Renal pelvis (tissue), 12 donors: ENCODE measurements at places on chromosomes 6 and 20. TPM values are rescaled to one million over a fixed set of nuclear protein-coding genes. Genes with fewer than 3 reads are reported as not detected.

KCNK5 gene
- 10.7 TPM for polyA plus RNA-seq

PLG gene
- polyA plus RNA-seq: 14.2 TPM

PSORS1C1 gene
- not detected for polyA plus RNA-seq

FAM184A gene
- polyA plus RNA-seq: 6.9 TPM

GTSF1L gene
- polyA plus RNA-seq: not detected

LAMA4 gene
- 77.4 TPM for polyA plus RNA-seq

NKAPL gene
- 2.6 TPM for polyA plus RNA-seq

DNA sequence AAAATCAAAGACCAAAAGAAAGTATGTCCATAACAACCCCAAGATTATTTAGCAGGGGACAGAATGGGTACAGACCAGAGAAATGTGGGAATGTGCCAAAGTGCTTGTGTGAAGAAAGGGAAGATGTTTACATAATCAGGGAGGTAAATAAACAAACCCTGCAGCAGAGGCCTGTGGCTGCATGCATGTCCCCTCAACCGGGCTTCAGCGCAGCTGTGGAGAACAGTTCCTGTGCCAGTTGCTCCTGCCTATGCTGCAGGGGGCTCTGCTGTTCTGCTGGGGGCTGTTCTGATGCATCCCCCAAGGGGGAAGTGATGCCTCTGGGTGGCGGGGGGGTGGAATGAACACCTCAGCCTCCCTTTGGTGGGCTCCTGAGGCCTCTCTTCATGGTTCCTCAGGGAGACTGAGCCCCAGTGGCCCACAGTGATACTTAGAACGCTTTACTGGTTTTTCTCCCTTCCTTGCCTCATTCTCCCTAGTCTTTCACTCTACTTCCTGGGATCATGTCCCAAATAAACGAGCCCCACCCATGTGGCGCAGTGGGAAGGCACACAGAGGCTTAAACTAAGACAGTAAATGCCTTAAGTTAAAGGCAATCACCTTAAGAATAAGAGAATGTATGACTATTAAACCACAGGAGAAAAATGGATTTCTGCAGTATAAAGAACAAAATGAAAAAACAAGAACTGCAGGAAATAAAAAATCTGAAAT, 23.0 kb downstream of the RAB23 start:
- no peak for DNase-seq

DNA sequence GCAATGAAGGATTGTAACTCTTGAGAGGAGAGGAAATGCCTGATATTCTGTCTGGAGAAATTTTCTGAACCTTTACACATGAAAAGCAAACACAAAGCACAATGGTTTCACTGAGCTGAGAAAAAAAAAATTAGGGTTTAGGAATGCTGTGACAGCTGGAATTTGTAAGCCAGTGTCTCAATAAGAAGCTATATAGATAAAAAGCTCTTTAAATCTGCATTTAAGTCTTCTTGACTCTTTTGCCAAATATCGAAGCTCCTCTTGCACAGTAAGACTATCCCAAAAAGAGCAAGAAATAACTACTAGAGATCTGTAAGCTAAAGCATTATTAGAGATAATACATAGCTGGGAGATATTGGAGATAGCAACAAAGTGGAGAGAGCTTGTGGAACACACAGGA, 1334.0 kb upstream of the CITED2 start:
- DNase-seq: no peak

- no peak for DNase-seq
Measured at GRCh38 chr6:28425944-28426541, 17.2 kb downstream of the ZSCAN23 start.

DNA sequence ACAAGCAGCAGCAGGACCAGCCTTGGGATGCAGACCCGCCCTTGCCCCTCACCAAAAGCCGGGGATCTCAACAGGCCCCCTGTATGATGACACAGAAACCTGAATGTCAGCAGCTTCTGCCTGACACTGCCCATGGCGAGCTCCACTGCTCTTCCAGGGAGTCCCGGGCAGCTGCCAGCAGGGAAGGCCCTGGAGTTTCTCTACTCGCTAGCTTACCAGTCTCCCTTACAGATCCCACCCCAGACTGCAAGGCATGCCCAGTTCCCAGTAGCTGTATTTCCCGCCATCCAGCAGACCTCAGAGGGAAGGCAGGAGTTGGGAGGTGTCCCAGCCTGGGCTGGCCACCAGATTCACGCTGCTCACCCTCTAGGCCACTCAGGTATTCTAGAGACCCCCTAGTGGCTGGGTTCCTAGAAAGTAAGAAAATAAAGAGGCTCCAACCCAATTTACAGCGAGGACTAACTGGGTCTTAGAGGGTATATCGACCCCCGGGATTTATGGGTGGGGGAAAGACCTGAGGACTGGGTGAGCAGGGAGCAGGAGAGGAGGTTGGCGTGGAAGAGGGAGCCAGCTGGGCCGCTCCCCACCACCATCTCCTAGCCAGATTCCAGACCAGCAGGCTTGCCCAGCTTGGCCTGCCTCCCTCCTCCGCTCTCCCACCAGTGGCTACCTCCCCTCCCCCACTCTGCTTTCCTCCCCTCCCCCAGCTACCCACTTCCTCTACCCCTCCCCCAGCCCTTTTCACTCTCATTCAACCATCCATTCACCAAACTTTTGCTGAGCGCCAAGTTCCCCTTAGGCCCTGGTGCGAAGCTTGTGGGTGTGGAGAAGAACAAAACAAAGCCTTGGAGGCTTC, 9.7 kb upstream of the HMGA1 start:
- DNase-seq: no peak

GRCh38 chr6:30887901-30888815, 3.8 kb downstream of the DDR1 start:
- no peak for DNase-seq

- no peak for DNase-seq
Measured at GRCh38 chr6:69985180-69985579, 118.8 kb downstream of the COL19A1 start.

GRCh38 chr20:5731753-5732366, 18.3 kb upstream of the SHLD1 start:
- no peak for DNase-seq

- no peak for DNase-seq
Measured at GRCh38 chr20:43812216-43812615, 85.4 kb upstream of the GTSF1L start.

GRCh38 chr6:109713097-109713496, 22.0 kb downstream of the FIG4 start:
- no peak for DNase-seq

DNA sequence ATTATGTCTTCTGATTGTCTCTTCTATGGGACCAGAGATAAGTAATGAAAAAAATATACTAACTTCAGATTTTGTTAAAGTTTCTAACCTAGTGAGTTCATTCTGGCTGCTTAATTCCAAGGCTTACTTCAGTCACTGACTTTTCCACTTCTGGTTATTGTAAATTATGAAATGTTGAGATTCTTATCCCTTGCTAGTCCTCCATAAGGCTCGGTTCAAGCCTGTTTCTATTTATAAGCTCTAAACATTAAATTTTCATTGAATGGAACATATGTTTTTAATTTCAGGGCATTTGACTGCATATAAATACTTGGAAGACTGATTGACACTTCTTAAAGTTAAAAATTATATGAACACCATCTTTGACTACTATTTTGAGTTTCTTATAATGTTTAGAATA, 23.6 kb upstream of the NKAIN2 start:
- DNase-seq: no peak

DNA sequence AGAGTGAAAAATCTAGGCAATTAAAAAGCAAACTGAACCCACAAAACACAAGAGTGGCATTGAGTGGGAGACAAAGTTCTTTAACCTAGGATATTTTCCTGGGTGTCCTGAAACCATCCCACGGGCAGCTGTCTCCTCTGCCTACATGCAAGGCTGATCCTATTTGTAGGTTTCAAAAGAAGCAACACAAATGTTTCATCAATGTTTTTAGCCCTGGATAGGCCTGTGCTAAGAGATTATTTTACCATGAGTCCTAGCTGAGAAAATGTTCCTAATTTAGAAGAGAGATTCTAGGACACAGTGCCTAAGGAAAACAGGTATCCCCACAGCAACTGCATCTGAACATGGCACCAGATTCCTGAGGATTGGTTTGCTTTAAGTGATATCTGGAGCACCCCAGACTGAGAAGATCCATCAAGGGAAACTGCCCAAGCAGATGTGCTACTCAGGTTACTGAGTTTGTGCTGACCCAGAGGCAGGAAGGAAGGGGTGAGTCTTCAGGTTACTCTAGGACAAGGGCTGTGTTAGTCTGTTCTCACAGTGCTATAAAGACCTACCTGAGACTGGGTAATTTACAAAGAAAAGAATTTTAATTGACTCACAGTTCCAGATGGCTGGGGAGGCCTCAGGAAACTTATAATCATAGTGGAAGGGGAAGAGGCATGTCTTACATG, 111.6 kb upstream of the UST start:
- DNase-seq: no peak

GRCh38 chr20:20440481-20440880, 72.6 kb downstream of the INSM1 start:
- no peak for DNase-seq

- DNase-seq: no peak
Measured at GRCh38 chr20:54088430-54088829, 18.0 kb upstream of the BCAS1 start.

DNA sequence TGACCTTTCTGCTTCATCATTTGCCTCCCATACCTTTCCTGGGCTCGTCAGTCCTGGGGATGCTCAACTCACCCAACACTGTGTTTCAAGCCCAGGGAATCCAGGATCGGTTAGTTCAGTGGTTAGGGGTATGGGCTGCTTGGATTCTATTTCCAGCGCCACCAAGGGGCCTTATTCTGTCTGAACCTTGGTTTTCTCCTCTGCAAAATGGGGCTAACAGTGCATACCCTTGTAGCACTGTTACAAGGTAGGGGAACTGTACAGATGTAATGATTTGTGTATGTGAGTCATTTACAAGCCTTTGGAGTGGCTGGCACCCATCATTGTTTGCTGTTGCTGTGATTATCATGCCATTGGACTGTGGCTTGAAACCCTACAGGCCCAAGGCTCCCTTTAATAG, 14.5 kb upstream of the CSNK2A1 start:
- DNase-seq: no peak

DNA sequence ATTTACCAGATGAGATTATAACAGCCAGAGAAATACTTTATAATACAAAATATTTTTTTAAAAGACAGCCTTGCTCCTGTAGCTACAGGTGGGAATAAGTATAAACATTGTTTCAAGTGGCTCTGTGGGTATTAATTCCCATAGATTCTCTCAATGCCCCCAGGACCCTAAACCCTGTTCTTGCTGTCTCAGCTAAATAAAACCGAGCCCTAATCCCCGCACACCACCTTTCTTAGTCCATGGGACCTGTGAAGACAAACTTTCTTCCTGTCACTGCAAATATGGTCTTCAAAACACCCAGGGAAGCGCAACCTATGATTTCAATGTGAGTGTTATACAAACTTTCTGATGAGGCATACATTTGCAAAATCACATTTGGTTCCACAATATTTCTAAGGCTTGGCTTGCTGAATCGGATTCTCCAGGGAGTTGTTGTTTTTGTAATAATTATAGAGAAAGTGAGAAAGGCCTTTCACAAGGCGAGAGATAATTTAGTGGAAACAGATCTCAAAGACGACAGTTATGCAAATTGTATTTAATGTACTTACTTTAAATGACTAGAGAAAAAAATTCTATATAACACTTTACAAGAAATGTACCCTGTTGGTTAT, 11.1 kb downstream of the SMLR1 start:
- DNase-seq: no peak

DNA sequence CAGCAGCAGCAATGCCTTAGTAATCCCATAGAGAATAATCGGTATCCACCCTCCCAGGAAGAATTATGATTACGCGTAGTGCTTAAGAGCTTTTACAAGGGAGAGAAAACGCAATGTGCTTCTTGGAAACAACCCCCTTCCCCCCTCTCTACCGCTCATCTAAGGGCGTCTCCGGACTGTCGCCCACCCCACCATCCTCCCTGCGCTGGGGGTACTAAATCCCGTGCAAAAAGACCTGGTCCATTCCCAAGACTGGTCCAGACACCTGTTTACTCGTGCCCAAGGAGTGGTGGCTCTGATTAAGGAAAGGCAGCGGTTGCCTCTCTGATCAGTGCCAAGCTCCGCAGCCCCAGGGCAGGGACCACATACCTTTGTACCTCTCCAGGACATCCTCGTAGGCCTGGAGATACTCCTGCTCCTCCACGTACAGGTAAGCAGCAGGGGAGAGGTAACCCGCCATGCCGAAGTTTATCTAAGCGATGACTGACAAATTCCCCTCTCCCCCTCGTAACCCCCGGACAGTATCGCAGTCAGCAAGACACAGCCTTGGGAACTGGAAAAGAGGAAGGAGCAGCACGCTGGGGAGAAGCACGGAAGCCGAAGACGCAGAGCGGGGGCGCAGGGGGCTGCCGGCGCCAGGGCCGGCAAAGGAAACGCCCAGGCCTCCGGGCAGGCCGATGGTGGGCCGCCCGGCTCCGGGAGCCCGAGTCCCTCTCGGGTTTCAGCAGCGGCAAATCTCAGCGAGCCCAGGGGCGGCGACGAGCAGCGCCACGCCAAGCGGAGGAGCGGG, 112.0 kb upstream of the BEND6 start:
- DNase-seq: peak; percentile 44

GRCh38 chr20:1934721-1935573, 39.7 kb downstream of the SIRPA start:
- DNase-seq: no peak

DNA sequence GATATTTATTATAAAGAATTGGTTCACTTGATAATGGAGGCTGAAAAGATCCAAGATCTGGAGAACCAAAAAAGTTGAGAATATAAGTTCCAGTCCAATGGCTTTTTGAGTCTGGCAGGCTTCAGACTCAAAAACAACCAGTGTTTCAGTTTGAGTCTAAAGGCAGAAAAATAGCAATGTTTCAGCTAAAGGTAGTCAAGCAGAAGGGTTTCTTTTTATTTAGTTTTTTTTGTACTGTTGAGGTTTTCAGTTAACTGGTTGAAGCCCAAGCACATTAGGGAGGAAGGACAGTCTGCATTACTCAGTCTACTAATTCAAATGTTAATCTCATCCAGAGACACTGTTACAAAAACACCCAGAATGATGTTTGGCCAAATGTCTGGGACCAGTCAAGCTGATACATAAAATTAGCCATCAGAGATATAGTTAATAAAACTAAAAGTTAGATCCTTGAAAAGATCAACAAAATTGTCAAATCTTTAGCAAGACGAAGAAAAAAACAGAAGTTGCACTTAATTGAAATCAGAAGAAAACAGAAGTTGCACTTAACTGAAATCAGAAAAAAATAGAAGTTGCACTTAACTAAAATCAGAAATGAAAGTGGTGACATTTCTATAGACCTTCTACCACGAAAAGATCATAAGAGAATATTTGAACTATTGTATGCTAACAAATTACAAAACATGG, 980.3 kb upstream of the FLRT3 start:
- DNase-seq: no peak
